ENCODE measurements at places on chromosomes 3 and 15.

DNA sequence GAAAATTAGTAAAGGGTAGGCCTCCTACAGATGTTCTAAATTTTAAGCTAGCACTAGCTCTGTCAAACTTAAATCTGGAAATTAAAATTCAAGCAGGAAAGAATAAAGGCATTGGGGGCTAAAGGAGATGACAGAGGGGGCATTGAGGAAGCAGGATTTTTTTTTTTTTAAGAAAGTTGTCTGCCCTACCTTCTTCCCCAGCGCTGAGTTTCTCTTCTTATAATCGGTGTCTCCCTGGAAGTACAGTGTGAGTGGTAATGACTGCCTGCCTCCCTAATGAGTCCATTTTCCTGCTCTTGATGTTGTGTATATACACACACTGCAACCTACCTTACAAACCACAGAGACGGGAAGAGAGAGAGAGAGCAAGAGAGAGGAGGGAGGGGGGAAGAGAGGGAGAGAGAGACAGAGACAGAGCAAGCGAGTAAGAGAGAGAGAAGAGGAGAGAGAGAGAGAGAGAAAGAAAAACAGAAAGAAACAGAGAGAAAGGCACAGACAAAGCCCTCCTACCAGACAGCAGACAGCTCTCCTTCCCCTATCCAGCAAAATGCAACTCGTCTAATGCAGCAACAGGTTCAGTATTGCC is 47.0 kb downstream of the ZBTB20 start:
- DNase-seq, result no peak

GRCh38 chr15:35728219-35728940 is 182.4 kb upstream of the DPH6 start:
- no peak for DNase-seq

- no peak for DNase-seq
Observed at GRCh38 chr3:175868626-175869025, 1009.5 kb downstream of the NAALADL2 start.

- no peak for DNase-seq
Observed at GRCh38 chr3:52230461-52230860, 5.0 kb upstream of the TLR9 start.

DNA sequence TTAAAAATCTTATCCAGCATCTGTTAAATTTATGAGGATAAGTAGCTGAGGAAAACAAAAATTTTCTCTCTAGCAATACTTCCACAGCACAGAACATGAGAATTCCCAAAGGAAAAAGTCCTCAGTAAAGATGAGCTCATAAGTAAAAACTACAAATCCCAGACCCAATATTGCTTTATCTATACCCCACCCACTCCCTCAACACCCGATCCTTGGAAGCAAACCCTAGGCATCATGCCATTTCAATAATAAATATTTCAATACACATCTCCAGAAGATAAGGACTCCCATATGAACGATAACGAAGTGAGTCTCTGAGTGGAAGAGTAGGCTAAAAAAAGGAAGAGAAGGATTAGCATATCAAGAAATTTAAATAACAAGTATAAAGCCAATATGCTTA is 8.3 kb upstream of the PRR20G start:
- no peak for DNase-seq

DNA sequence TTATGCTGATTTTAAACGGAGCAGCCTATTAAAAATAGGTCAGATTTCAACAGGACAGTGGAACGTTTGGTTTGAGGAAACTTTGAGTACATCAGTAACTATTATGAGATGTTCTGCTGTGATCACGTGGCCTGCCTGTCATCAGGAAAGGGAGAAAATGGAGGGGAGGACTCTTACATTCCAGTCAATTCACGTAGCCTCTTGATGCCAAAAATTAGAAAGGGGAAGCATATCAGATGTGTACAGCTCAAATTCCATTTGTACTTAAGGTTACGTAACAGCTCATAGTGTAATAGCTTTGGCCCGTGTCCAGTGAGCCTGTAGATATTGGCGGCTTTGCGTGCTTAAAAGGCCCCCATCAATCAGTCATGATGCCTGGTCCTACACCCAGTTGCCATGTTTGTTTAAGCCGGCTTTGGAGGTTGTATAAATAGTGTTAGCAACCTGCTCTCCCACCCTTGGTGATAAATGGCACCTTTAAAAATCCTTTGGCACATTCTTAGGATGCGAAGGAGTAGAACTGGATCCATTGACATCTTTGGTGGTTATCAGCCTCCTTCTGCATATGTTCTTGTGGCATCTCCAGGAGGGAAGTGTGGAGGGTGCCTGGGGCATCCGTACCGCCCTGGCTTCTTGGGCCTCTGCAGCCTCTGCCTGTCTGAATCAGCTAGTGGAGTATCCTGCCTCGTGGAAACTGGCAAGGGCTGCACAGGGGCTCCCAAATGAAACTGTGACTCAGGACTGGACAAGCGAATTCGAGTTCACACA is 163.9 kb downstream of the THSD4 start:
- DNase-seq, result no peak

Data from stimulated activated CD4-positive, alpha-beta T cell treated with anti-CD3 and anti-CD28 coated beads, TNF-alpha, amount 100 ng/mL, for 1 hour (primary cell).